Activated CD4-positive, alpha-beta T cell treated with anti-CD3 and anti-CD28 coated beads, Interleukin-2, Interleukin-4, amounts not matched to agents 100 ng/mL and 50 ng/mL, durations not matched to agents 16 hours and 8 hours (primary cell): ENCODE measurements at places on chromosomes 4 and X.

GRCh38 chr4:63578383-63578782 lies 830.9 kb downstream of the TECRL start:
- DNase-seq, result no peak

- no peak for DNase-seq
These were observed 145.2 kb upstream of the FTHL17 start for GRCh38 chrX:31217084-31217483.

GRCh38 chrX:23820235-23820782 lies 37.3 kb downstream of the SAT1 start:
- peak; percentile 28 for DNase-seq

- DNase-seq, result no peak
These were observed 21.2 kb downstream of the USP17L30 start for GRCh38 chr4:9384126-9384525.

DNA sequence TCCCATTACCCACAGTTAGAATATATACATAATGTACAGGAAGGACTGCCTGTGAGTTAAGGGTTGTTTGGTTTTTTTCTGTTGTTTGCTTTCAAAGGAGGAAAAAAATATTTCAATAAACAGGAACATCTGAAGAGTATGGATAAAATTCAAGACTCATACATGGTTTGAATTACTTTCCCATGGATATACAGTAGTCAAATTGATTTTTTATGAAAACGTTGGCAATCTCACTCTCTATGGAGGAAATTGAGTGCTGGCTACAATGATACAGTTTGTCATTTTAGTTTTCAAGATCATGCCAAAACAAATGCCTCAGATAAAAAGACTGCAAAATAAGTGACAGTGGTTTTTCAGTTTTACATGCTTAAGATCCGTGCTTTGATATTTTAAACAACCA lies 116.6 kb downstream of the SH3RF1 start:
- no peak for DNase-seq

- DNase-seq, result no peak
These were observed 17.9 kb upstream of the OPN1LW start for GRCh38 chrX:154126101-154126500.

DNA sequence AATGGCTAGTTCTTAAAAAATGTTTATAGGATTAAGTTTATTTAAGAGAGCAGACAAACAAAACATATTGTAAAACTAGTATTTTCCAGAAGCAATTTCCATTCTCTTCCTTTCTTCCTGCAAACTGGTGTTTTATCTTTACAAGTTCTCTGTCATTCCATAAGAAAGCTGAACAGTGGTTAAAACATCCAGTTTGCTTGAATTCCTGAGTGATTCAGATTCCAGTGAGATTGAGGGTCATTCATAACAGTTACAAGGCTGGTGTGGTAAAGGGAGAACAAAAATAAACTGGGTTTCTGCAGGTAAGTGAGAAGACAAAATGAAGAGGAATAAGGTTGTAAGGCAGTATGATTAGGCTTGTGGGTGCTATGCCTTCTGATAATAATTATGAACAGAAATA lies 544.8 kb upstream of the DIPK2B start:
- DNase-seq, result no peak

DNA sequence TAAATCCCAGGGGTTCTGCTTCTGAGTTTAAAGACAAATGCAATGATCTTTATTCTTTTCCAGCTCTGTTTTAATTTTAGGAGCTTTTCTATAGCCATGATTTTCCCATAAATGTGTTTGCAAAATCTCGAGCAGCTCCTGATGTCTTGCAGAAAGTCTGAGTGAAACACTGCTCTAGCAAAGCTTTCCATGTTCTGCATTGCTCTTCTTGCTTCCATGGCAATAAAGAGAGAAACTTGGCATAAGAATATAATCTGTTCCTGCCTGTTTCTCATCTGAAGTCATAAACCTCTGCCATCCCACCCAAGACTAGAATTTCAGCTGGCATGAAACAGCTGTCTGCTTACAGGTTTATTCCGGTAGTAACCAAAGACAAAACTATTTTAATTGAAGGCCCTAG lies 254.5 kb downstream of the SPRY1 start:
- DNase-seq, result no peak

- no peak for DNase-seq
These were observed 11.0 kb upstream of the FGG start for GRCh38 chr4:154623436-154623835.

GRCh38 chr4:78732332-78733104 lies 43.6 kb upstream of the BMP2K start:
- no peak for DNase-seq

- peak; percentile 8 for DNase-seq
These were observed 628.9 kb downstream of the TLL1 start for GRCh38 chr4:166501941-166502382.

- no peak for DNase-seq
These were observed 65.2 kb upstream of the FAM47B start for GRCh38 chrX:34877436-34877835.

DNA sequence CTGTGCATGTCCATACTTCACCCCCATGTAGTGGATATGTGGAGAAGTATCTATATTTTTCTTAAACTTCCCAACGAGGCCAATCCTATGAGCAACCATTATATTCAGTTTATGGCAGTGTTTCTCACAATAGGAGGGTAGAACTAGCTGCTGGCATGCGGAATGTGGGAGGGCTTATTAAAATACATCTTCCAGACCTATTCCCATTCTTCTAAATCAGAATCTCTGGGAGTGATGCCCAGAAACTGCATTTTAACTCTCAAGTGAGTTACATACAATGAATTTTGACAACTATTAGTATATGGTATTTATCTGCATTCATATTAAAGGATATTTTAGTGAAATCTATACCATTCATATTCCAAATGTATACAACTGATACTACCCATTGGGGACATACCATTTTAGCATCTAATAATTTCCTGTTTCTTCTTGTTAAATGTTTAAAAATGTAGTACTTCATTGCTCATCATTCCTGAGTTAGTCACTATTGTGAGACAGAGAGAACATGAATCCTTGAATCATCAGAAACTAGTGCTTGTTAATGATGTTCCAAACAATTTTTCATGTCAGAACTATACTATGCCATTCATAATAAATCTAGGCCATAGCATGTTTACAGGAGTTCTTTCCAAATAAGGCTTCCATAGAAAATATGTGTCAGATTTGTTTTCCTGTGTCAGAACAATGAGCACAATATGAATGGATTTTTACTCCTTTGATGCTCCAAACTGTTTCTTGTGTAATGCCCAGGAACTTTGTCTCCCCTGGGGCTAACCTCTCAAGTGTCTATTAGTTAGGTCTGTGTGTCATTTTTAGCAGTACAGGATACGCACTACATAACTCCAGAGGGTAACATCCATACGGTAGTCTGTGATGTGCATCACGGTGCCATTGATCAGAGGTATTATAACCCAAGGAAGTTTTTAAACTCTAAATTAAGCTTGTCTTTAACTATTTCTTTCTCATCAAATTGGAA lies 198.8 kb upstream of the BMP3 start:
- no peak for DNase-seq

DNA sequence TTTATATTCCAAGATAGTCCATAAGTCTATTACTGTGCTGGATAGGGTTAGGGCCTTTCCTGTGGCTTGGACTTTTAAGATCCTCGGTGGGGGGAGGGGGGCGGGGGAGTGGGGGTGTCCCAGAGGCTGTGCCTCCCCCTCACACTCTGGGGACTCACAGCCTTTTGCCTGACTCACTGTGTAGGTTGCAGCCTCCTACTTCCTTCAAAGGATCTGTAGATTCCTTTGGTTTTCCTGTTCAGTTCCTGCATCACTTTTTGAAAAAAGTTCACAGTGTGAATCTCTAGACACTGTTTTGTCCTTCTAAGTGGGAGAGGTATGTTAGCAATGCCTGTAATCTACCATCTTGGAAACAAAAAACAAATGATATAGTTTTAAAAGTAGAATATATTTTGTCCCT lies 999.9 kb downstream of the GLUD2 start:
- no peak for DNase-seq

DNA sequence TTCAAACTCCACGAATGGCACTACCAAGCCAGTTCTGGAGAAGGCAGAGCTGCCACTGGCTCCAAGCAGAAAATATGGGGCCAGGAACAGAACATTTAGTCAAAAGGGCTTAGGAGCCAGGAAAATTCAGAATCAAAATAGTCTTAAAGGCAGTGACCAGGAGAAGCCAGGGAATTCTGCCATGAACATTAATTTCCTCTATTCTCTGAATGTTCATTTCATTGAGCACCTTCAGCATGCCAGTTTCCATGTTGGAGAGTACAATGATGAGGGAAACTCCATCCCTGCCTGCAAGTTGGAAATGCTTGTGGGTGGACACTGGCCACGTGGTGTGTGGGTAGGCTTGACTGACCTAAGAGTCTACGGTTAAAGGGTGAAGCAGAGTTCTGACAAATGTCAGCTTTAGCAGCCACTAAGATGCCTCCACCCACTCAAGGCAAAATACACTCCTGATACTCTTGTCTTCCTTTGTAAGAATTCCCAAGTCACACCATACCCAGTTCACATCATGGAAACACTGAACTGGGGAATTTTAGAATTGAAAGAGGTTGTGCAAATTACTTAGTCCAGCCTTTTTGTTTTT lies 190.1 kb upstream of the C1QTNF7 start:
- no peak for DNase-seq

GRCh38 chrX:9610771-9611392 lies 146.0 kb downstream of the TBL1X start:
- DNase-seq, result no peak

DNA sequence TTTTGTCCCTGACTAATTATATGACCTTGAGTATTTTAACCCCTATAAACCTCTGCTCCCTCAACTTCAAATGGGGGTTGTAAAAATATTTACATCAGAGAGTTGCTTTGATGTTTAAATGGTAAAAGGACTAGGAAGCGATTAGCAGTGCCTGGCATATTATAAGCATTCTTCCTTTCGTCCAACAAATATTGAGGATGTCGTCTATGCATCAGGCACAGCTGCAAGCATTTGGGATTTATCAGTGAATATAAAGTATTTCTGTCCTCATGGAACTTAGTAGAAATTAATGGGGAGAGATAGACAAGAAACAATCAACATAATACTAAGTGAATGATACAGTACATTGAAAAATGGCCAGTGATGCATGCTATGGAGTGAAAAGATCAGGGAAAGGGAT lies 115.5 kb upstream of the EDNRA start:
- DNase-seq, result no peak

- peak; percentile 68 for DNase-seq
These were observed 48.6 kb downstream of the PDGFRA start for GRCh38 chr4:54277691-54278090.
